CD4-positive, alpha-beta T cell treated with Interferon gamma for 1 hour (primary cell): ENCODE measurements at places on chromosomes 3 and 15.

DNA sequence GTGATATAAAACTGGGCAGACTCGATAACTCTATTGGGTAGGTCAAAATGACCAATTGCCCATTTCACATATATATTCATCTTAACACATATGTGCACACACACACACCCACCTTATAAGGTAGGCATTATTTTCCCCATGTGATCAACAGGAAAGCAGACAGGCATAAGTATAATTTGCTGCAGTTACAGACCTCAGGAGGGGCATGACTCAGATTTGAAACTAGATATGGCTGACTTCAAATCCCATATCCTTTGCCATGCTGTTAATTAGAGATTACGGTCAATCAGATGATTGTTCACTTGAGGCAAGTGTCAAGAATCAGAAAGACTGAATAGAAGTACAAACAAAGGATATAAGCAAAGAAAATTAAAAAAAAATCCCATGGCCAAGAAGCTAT lies 910.6 kb downstream of the NTRK3 start:
- no peak for DNase-seq

GRCh38 chr3:31695280-31696008 lies 162.7 kb downstream of the STT3B start:
- DNase-seq: no peak

- DNase-seq: no peak
Measured at GRCh38 chr15:22808761-22809280, 22.4 kb downstream of the NIPA1 start.

DNA sequence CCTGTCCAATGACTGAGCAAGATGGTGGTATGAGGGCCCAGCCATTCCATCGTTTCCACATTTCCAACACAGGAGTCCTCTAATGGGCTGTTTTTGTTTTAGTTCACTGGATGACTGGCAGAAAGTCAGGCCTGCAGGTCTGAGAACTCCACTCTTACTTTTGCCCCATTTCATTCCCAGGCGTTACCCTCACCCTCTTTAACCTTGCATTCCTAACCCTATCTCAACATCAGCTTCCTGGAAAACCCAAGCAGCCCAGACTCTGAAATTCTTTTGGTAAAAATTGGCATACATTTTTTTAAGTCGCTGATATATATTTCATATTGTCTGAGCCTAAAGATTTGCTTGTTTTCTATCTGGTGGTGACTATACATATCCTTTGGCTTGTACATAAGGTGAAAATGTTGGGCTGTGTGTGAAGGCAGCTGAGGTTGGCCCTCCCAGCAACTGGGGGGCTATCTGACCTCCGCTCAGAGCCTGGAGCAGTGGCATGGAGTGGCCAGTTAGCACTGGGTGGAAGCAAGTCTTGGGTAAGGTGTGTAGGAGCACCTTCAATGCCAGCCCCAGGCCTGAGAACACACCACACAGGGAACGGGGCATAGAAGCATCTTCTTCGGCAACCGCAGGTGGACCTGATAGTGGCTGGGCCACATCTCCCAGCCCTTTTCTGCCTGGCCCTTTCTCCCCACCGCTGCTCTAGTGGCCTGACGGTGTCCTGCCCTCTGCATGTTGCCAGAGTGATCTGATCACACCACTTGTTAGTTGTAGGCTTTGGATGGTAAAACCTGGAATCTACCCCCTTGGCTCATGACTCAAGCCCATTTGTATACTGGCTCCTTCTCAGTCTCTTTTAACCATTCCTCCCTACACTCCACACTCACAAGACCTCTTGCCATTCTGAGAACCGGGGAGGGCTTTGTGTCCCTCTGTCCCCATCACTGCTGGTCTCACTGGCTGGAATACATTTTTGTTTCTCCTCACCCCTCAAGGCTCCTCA lies 50.0 kb downstream of the AMOTL2 start:
- no peak for DNase-seq

GRCh38 chr3:138125548-138126221 lies 6.5 kb downstream of the A4GNT start:
- no peak for DNase-seq

GRCh38 chr3:159634483-159634882 lies 354.2 kb upstream of the IL12A start:
- DNase-seq: no peak

GRCh38 chr3:54630101-54630623 lies 297.7 kb downstream of the LRTM1 start:
- DNase-seq: no peak

- DNase-seq: no peak
Measured at GRCh38 chr3:64167351-64167750, 57.9 kb downstream of the PRICKLE2 start.

GRCh38 chr3:167863811-167864551 lies 128.5 kb downstream of the SERPINI1 start:
- DNase-seq: no peak

DNA sequence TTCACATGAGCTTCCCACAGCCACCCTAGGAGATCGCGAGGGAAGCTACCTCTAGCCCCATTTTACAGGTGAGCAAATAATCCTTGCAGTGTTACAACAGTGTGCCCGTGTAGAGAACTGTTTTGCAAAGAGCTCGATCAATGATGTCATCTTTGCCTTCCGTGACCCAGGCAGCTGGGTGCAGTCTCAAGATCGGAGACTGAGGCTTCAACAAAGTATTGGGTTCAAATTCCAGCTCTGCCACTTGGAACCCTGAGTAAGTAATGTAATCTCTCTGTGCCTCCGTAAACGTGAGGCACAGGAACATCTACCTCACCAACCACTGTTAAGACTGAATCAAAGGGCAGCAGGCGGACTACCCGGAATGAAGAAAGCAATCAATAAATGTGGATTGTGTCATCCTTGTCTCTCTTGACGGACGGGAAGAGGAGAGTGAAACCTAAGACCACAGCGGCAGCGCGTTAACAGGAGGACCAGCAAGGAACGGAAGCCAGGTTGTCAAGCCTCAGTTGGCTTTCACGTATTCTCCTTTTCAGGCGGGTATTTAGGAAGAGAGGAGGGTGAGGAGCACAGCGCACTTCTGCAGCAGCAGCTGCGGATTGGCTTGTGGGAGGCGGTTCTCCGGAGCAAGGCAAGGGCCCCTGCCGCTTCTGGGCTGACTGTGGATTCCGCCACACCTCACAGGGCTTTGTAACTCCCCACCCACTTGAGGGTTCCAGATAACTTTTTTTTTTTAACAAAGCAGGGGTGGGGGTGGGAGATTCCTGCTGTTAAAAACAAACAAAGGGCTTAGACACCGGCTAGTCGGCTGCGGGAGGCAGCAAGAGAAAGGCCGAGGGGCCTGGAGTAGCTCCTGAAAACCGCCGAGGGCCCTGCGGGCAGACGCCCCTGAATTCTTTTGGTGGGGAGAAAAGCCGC lies 1.5 kb upstream of the SMAD3 start:
- DNase-seq: no peak

DNA sequence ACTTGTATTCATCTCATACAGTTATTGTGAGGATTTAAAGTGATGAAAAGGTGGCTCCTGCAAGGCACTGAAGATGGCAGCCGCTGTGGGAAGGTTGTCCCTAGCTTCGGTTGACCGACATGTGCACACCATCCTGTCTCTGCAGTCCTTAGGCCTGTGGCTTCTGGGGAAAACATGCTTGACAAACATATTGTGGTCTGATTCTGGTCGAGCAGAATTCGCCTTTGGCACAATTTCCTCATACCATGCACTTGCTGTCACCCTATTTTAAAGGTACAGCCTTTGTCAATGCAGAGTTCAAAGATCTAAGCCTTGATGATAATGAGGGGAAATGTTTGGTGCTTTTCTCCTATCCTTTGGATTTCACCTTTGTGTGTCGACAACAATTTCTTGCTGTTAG lies 50.9 kb downstream of the PRICKLE2 start:
- no peak for DNase-seq

- no peak for DNase-seq
Measured at GRCh38 chr15:45544266-45545023, 21.9 kb upstream of the SLC30A4 start.

DNA sequence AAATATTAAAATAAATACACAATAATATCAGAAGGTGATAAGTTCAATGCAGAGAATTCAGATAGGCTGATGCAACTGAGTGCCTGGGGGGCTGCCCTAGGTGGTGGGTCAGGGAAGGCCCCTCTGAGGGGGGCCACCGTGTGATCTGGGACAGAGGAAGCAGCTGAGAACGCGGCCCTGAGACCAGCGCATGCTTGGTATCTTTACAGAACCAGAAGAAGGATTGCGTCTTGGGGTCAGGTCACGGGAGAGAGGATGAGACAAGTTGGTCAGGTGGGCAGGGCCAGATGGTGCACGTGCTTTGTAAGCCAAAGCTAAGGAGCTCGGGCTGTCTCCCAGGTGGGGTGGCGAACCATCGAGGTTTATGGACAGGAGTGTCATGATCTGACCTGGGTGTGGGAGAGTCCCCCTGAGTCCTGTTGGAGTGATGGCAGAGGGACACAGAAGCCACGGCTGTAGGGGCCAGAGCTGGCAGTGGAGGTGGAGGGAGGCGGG lies 121.2 kb downstream of the ETFA start:
- DNase-seq: no peak

- no peak for DNase-seq
Measured at GRCh38 chr15:33561407-33561806, 250.6 kb downstream of the RYR3 start.

DNA sequence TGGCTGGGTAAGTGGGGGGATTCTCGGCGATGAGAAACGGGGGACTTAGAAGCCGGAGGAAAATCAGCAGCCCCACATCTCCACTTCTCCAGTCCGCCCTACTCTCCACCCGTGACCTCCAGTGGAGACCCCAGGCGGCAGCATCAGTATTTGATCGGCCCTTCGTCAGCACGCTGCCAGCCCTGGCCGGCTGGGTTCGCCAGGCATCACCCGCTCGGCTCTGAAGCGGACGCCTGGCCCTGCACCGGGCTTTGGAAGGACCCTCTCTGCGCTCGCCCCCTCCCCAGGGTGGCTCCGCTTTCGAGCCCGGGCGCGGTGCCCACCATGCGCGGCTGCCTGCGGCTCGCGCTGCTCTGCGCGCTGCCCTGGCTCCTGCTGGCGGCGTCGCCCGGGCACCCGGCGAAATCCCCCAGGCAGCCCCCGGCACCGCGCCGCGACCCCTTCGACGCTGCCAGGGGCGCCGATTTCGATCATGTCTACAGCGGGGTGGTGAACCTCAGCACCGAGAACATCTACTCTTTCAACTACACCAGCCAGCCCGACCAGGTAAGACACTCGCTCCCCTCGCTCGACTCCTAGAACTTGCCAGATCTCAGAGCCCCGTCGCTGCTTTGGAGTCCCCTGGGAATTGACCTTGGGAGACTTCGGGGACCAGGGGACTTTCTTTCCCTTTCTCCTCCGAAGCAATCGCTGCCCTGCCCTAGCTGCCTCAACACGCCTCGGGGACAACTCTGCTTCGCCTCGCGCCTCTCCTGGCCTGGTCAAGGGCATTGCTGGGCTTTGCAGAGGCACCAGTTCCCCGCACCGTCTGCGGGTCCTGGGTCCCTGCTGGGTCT lies 561 bp downstream of the SIDT1 start:
- DNase-seq: peak; percentile 49

GRCh38 chr3:148100476-148100875 lies 597.2 kb upstream of the AGTR1 start:
- DNase-seq: no peak

DNA sequence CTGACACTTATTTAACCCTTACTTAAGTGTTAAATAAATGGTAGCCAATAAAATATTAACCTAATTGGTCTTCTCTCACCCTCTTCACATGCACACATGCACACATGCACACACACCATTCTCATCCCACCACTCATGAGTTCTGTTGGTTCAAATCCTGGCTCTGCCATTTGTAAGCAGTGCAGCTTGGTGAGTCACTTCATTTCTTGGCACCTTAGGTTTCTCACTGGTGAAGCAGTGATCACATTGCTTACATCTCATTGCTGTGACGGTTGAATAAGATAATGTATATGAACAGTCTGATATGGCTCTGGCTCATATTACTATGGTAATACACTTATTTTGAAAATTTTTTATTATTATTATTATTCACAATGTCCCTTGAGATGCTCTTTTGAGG lies 33.8 kb downstream of the RIOX2 start:
- no peak for DNase-seq

DNA sequence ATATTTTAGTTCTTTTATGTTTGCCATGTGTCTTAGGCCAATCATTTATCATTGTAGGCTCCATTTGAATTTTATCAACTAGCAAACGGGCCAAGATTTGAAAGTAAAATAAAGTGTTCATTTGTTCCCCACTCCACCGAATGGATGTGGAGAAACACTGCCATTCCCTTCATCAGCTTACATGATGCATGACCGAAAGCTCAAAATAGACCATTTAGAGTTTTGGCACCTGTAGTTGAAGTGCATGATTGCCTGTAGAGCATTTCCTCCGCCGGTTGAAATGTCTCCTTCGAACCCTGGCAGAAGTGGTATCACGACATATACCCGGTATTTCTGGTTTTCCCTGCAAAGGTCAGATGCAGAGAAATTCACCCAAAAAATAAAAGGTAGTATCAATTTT lies 165.6 kb downstream of the PLD1 start:
- DNase-seq: no peak

DNA sequence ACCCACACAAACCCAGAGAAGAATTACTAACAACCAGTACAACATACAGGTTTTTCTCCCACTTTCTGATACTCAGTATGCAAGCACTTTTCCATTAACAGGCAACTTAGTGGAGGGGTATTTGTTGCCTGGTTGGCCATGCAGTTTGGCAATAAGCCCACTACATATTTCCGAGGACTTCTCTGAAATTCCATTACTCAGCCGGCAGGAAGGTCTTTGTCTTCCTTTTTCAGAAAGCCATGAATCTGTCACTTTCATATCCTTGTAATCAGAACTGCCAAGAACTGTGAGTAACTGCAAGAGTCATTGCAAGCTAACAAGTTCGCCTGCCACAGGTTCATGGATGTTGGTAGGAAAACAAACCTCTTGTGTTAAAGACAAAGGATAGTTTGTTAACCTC lies 422.3 kb upstream of the ROBO1 start:
- no peak for DNase-seq

DNA sequence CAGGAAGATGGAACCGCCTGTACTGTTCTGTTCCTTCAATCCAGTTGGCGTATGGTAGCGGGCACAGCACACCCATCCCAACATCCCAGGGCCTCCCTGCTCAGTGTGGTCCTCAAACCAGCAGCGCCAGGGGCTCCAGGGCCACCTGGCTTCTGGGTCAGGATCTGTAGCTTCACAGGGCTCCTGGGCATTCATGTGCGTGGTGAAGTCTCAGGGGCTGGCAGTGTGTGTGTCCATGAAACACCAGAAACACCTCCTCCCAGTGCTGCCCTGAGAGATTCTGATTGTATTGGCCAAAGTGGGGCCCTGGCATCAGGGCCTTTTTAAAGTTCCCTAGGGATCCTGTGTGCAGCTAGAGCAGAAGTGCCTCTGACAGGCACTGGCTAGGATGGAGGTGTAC lies 42.1 kb downstream of the ABTB1 start:
- DNase-seq: no peak

- DNase-seq: no peak
Measured at GRCh38 chr15:53209396-53210042, 419.4 kb upstream of the ONECUT1 start.

DNA sequence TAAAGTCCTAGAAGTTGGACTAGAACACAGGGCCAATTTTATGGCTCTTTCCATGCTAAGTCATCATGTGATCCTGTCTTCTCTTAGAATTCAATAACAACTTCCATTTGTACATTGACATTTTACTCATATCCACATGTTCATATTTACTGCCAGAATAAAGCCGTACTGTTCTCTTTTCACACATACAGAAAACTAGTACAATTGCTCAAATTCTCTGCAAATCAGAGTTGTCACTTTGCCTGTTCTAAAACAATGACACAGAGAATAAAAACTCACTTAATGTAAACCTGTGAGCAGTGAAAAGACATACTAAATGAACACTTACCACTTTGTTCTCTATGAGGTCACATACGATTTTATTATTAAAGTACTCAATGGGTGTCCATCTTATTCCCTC lies 3.5 kb downstream of the LDHAL6B start:
- DNase-seq: no peak
